ENCODE measurements at places on chromosomes 2 and 18.

DNA sequence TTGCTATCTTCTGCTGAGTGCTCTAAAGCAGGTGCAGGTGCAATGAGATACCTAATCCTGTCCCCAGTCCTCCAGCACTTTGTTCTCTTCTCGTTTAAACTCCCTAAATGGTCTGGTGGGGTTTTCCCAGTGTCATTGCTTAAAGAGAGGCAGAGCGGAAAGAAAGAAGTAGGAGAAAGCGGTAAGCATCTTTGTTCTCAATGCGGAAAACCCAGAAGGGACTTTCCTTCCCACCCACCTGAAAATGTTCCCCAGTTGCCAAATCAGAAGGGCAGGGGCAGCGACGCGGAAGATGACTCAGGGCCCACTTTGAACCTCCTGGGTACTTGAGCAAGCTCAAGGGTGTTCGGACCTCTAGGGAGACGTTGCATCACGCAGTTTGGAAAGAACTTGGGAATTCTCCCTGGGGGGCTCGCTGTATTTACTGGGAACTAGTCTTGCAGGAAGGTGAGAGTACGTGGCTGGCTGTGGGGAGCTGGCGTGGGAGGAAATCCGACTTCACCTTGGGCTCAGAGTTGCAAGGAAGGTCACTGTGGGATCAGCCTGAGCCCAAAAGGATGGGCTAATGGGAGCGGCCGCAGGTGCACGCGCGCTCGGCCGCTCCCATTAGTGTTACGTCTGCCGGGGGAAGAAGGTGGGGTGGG lies 589 bp upstream of the SGPP2 start:
- DNase-seq: no peak

DNA sequence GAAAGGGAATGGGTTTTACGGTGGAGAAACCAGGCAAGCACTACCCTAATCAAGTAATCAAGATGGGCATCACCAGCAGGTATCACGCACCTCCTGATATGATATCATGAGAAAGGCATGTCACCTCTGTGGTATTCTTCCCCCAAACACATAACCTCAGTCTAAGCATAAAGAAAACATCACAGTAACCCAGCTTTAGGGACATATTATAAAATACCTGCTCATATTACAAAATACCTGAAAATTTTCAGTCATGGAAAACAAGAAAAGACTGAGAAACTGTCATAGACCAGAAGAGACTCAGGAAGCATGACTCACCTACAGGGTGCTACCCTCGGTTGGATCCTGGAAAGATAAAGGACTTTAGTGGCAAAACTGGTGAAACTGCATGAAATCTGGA lies 30.5 kb downstream of the GCKR start:
- no peak for DNase-seq

- DNase-seq: peak; percentile 1
These were observed 18.9 kb upstream of the ITGA4 start for GRCh38 chr2:181438261-181438660.

GRCh38 chr2:20671736-20672080 lies 4.8 kb downstream of the GDF7 start:
- DNase-seq: no peak

GRCh38 chr2:174340400-174341292 lies 5.9 kb downstream of the SP9 start:
- DNase-seq: no peak

DNA sequence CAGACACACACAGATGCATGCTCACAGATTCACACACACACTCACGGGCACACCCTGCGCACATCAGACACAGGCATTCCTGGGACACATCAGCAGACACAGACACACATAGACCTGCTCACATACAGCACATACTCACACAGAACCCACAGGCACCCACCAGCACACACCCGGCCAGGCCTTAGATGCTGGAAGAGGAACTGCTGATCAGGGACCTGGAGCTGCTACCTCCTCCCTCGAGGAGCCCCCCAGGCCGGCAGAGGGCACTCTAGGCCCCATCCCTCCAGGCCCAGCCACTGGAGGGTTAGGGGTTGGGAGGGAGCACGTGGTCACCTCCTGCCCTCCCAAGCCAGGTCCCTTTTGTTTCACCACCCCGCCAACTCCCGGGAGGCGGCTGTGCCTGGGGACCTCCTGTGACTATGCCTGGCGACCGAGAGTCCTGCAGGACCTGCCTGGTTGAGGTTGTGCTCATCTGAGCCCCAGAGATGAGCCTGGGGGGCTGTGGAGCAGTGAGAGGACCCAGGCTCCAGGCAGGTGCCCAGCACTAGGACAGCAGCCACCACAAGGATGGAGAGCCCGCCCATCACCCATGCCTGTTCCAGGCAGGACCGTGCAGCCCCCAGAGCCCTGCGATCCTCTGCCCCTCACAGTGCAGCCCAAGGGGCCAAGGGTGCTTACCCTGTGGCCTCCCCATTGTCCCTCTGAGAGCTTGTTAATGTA lies 21.0 kb upstream of the PTMA start:
- DNase-seq: peak; percentile 50

GRCh38 chr2:241796610-241797138 lies 12.3 kb upstream of the NEU4 start:
- no peak for DNase-seq

- DNase-seq: no peak
These were observed 214.3 kb downstream of the RIT2 start for GRCh38 chr18:42901161-42901560.

DNA sequence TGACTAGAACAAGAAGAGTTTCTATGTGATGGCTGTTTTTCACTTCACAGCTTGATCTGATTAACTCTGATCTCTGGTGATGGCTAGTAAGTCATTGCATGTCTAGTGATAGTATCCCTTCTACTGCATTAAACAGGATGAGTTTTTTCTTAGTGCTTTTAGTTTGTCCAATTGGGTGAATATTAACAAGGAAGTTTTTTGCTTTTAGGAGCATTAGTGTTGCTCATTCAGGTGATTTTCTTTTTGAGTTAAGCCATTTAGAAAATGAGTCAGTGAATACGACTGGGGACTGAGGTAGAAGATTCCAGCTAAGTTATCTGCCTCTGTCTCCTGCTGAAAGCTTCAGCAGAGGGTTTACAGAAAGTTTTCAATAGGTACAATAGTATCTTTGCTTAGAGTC lies 306.7 kb downstream of the PIK3C3 start:
- no peak for DNase-seq

DNA sequence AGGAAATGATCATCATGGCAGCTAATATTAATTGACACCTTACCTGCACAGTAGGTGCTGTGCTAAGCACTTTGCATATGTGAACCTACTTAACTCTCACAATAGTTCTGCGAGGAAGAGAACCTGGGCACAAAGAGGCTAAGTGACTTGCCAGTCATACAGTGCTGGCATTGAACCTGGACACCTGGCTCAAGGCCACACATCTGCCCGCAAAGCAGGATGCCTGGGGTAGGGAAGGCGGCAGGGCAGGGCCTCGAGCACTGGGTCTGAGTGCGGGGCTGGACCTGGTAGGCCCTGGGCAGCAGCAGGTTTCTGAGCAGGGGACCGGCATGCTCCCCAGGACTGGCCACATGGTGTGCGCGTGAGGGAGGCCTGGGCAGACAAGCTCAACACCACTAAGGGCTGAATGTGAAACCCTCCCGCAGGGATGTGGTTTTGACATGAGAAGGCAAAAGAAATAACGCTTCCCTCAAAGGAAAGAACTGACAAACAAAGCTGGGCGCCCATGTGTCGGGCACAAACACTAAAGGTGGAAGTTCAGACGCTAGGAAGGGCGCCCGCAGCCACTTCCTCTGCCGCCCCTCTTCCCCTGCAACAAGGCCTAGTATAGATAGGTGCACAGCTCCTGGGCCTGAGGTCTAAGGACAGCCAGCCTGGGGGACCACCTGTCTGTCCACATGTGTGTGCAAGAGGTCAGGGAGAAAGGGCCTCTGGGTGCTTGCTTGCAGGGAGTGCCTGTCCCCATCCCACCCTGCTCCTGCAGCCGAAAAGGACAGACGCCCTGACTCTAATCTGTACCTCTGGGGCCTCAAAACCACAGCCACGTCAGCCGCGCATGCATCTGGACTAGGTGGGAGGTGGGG lies 92.5 kb downstream of the ZFP36L2 start:
- DNase-seq: peak; percentile 50

DNA sequence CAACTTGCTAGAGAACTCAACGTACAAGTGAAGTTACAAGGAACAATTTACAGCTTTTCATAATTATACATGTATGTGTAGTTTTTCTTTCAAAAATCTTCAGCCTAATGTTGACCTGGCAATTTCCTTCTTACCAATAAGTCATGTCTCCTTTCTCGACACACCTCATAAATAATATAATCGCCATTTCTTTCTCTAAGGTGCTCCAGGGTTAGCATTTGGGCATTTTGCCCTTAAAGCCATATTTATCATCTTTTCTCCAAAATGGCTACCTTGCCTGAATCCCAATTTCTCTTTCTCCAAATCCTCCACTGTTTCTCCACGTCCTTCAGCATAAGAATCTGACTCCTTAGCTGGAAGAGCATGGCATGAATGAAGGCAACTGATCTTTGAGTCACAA lies 50.3 kb upstream of the RAB27B start:
- no peak for DNase-seq

- DNase-seq: no peak
These were observed 313.9 kb downstream of the TRIB2 start for GRCh38 chr2:13030606-13031005.

GRCh38 chr18:13943338-13943737 lies 28.0 kb upstream of the MC2R start:
- no peak for DNase-seq

GRCh38 chr2:105770149-105770548 lies 25.4 kb downstream of the NCK2 start:
- no peak for DNase-seq

DNA sequence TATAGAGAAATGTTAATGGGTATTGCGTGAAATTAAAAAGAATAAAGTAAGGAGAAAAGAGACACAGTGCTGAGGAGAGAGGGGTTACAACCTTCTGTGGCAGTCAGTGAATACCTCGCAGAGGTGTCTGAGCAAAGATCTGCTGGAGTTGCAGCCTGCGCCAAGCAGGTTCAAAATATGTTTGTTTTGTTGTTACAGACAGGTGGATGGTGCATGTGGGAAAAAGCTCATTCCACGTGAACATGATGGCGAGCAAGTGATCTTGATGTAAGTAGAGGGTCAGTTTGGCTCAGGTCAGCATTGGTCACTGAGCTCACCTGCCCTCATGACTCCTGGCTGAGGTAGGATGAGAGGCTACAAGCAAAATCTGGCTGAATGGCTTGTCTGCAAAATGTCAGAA lies 66.2 kb downstream of the SOX11 start:
- no peak for DNase-seq

DNA sequence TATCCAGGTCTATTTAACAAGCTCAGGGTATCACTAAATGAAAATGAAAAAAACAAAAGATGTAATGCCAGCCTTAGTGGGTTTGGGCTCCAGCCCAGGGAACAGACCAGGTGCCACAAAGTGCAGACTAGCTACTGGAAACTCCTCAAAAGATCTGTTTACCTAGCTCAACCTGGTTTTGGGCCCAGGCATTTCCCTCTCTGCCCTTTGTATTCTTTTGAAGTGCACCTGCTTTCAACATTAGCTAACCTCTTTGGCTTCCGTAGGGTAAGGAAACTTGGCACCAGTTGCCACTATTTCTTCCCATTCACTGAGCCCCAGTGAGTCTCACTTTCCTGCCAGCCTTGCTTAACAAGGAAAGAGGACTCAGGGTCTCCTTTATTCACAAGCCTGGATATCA lies 123.6 kb upstream of the CDCA7 start:
- DNase-seq: no peak

- no peak for DNase-seq
These were observed 99.5 kb downstream of the DCC start for GRCh38 chr18:52439457-52439856.

DNA sequence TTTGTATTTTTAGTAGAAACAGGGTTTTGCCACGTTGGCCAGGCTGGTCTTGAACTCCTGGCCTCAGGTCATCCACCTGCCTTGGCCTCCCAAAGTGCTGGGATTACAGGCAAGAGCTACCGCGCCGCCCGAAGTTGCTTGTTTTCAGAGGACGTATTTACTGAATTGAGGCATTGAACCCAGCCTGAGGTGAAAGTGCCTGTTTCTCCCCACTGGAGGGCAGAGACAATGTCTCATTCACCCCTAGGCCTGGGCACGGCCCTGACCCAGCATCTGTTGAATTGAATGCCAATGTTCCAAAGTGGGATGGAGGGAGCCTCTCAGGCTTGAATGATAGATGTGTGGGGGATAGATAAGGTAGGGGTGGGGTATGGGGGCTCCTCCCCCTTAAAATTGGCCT lies 4.5 kb upstream of the TMBIM1 start:
- no peak for DNase-seq

GRCh38 chr2:215567504-215567903 lies 131.6 kb upstream of the FN1 start:
- no peak for DNase-seq

GRCh38 chr18:172361-172760 lies 14.0 kb downstream of the USP14 start:
- DNase-seq: no peak

DNA sequence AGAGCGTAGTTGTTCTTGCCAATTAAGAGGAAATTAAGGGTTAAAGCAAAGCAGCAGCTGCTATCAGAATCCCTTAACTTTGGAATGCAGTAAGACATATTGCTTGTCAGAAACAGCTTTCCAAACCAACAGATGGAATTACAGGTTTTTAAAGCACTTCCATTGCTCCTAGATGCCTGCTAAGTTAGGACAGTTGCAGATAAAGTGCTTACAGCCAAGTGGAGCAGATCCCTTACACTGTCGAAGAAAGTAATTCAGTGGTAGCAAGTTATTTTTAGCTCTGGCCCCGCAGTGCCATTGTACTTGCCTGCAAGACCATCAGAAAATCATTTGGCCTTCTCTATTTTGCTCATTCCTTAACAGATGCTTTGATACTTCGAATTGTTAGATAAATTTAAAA lies 5.4 kb downstream of the PDK1 start:
- no peak for DNase-seq

DNA sequence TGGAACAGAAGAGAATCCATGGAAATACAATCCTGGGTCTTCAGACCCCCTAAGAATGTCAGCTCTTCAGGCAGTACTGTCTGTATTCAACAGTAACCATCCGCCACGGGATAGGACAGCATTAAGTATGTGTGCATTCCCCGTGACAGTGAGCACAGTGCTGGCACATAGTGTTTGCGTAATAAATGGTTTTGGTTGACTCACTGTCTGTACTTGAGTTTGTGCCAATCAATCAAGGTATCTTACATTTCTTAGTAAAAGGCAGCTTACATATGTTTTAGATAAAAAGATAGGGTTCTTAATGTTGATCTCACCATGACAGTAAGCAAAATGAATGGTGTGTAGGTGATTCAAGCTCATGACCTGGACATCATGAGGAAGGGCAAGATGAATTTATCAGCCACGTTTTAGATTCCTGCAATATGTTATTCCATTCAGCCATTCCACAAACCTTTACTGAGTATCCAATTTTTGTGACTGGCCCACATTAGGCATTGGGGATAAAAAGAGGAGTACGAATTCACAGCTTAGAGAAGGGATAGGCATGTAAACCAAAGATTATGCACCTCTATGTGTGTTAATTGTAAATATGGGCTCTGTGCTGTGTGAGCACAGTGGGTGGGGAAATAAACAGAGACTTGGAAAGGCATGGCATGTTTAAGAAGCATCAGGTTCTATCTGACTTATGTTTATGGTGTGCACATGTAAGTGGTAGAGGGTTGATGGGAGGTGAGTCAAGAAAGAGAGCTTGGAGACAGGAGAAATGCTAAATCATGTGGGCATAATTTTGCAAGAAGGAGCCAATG lies 258.8 kb downstream of the SLC8A1 start:
- no peak for DNase-seq
